ENCODE measurements at places on chromosomes 12 and 14. TPM values are rescaled to one million over a fixed set of nuclear protein-coding genes. Genes with fewer than 3 reads are reported as not detected.

Gene FBRSL1
- 70.8 TPM for total RNA-seq

Gene GPRC5D
- not detected for total RNA-seq

Gene ABCC9
- total RNA-seq, result 0.08 TPM

Gene PCED1B
- total RNA-seq, result 22.6 TPM

Gene CCDC177
- not detected for total RNA-seq

Gene CLEC4C
- total RNA-seq, result not detected

Gene AMHR2
- 0.89 TPM for total RNA-seq

Gene CMA1
- not detected for total RNA-seq

Gene STYK1
- 0.30 TPM for total RNA-seq

Gene ASCL1
- total RNA-seq, result not detected

Gene TMTC1
- 0.05 TPM for total RNA-seq

Gene DPPA3
- not detected for total RNA-seq

Gene JPH4
- total RNA-seq, result 0.06 TPM

Gene ADAM21
- total RNA-seq, result not detected

Gene GDF11
- 3.8 TPM for total RNA-seq

Gene KRT82
- not detected for total RNA-seq

Gene CLEC6A
- not detected for total RNA-seq

Gene JDP2
- 40.7 TPM for total RNA-seq

Gene RNASE2
- not detected for total RNA-seq

Gene PLXNC1
- 0.06 TPM for total RNA-seq

Gene ADCY4
- not detected for total RNA-seq

Gene CMKLR1
- total RNA-seq, result not detected

Gene KRT78
- total RNA-seq, result not detected

Gene SP7
- total RNA-seq, result 0.09 TPM

Gene MGP
- not detected for total RNA-seq

Gene PEBP1
- total RNA-seq, result 283 TPM

Gene G2E3
- 17.3 TPM for total RNA-seq

Gene PRPH
- 1.5 TPM for total RNA-seq

Gene KLRC3
- 0.53 TPM for total RNA-seq

Gene MAP3K9
- total RNA-seq, result 4.5 TPM

Gene OR6C2
- total RNA-seq, result not detected

Gene KLHL33
- total RNA-seq, result not detected

Gene CLEC1A
- not detected for total RNA-seq

Gene BATF
- not detected for total RNA-seq

Gene ACVRL1
- total RNA-seq, result 0.15 TPM

Gene TOMM20L
- not detected for total RNA-seq

Gene SRRM4
- not detected for total RNA-seq

Gene DNAJC22
- total RNA-seq, result 23.4 TPM

Gene ORAI1
- total RNA-seq, result 35.3 TPM

Gene ZFP36L1
- 127 TPM for total RNA-seq

Gene TMCC3
- total RNA-seq, result 1.1 TPM
